DMS79 treated with DMSO at 0.1 percent for 48 hours (cell line): ENCODE measurements at places on chromosomes 6 and 20.

DNA sequence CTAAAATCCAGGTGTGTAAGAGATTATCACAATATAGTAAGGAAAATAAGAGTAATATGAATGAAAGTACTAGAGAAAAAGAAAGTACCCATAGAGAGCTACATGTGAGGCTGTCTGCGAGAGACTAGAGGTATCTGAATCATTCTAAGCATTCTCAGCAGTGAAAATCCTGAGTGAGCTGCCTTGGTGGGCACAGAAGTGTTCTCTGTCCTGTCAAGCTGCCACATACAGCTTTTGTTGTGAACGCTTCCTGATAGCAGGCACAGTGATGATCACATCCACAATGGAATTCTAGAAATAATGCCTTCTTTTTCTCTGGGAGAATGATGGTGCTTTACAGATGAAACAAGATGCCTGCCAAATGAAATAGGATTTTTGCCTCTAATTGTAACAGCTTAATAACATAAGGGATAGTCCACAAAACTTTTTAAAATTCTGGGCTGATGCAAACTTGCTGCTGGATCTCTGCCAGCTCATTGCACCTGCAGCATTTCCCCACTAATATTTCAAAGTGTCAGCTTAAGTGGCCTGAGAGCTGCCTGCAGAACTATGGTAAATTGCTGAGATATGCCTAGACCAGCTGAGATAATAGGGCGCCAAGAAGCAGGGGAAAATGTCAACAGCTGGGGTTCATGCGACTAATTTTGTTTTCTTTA, 620.5 kb downstream of the DOK5 start:
- no peak for DNase-seq

DNA sequence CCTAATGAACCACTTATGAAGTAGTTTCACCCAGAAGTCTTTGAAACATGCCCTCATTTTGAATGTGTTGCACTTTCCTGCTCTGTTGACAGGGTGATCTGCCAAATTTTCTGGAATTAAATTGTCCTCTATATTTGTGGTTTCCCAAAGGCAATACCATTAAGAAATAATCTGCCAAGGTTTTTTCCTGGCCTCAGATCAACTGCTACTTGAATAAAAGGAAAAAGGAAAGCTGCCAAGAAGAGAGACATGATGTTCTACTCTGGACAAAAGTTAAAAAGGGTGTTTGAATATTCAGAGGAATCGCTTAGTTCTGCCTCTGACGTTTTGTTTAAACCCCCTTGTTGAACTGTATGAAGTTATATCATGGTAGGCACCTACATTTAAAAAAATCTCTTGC, 37.4 kb upstream of the ARMH2 start:
- peak; percentile 83 for DNase-seq

DNA sequence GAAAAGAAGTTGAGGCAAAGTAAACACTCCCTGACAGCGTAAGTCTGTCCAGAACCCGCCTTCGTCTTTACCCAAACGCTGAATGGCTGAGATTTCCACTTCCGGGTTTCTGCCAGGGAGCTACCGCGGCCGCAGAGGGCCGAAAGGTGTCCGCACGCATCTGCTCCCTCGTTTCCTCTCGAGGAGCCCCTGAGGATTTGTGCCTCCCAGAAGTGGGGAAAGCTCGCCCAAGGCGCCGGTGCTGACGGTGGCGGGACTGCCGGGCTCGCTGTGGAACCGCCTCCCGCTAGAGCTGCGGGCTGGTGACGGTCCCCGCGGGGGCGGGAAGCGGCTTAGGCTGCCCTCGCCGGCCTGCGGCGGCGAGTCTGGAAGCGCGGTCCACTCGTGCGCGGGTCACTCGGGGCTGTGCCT, 1760.2 kb upstream of the DEFB115 start:
- no peak for DNase-seq

DNA sequence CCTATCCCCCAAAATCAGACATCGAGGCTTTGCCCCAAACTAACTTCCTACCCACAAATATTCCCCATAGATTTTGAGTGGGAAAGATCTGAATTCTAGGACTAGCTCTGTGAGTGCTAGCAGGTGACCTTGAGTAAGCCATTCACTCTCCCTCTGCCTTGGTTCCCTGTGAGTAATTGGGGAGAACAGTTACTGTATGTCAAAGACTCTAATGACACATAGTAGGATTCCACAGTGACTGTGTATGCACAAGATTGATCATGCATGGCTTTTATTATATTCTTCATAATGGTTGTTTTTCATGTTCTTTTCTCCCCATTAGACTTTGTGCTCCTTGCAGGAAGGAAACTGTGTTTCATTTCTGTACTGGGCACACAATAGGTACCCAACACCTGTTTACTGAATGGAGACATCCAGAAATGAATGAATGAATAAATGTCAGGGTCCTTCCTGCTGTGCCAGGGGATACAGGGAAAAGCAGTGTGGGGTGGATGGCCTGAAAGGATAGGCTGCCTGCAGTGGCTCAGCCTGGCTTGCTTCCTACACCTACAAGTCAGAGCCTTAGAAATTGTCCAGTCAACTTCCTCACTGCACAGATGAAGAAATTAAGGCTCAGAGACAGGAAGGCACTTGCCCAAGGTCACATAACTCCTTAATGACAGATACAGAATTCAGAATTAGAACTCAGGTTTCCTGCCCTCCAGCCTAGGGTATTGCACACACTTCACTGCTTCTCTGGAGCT, 901 bp upstream of the TMEM151B start:
- DNase-seq = no peak

DNA sequence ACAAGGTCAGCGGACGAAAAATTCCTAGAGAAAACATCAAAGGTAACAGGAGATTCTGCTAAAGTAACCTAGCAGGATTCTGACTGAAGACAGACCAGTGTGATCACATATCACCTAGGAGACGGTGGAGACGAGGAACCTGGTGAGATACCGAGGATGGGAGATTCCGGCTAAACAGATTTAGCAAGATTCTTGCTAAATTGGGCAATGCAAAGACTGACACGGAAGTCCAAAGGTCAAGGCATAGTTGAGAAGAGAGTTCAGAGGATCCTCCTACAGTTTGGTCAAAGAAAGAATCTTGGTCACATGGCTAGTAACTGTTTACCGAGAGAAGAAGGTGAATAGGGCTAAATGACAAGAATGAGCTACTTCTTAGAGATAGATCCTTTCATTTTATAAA, 61.1 kb downstream of the TMEM170B start:
- no peak for DNase-seq

DNA sequence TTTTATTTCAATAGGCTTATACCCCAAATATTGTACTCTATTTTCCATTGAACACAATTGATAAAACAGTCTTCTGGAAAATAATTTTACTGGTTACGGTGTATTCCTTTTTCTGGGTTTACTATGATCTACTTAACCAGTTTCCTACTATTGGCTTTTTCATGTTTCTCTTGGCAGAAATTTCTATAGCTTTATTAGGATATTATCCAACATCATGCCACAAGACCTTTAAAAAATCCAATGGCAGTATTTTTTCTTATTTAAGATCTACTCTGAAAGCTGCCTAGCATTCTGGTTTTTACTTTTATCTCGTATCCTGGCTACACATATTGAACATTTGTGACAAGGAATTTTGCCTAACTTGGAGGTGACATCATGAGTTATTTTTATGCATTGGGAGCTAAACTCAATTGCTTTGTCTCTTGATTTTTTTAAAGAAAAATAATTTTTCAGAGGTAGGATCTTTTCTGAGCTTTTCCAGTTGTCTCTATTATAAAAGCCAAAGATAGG, 45.5 kb downstream of the SLC9A8 start:
- no peak for DNase-seq

DNA sequence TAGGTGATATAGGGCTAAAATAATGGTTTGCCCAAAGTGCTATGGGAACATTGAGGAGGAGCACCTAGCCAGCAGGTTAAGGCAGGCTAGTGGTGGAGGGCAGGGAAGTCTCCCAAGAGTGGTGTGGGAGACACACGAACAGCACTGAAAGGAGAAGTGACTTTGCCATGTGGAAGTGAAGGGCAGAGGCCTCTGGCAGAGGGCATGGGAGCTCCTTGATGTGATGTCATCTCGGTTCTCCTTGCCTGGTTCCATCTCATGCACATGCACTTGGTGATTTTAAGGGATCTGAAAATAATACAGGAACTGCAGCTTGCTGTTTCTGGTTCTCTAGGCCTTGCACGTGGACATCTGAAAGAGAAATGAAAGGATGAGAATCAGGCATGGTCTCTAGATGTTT, 4.7 kb upstream of the MAP3K4 start:
- DNase-seq = no peak

DNA sequence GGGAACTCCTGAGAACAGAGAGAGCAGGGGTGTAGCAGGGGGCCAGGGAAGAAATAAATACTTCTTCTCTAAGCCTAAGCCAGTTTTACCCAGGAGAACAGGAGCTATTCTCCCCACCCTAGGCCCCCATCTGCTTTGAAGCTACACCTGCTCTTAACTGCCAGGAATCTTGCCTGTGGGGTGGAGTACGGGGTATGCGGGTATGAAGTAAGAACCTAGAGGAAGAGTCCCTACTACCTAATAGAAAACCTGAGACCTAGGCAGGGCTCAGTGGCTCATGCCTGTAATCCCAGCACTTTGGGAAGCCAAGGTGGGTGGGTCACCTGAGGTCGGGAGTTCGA, 1.5 kb downstream of the SLC29A1 start:
- no peak for DNase-seq

DNA sequence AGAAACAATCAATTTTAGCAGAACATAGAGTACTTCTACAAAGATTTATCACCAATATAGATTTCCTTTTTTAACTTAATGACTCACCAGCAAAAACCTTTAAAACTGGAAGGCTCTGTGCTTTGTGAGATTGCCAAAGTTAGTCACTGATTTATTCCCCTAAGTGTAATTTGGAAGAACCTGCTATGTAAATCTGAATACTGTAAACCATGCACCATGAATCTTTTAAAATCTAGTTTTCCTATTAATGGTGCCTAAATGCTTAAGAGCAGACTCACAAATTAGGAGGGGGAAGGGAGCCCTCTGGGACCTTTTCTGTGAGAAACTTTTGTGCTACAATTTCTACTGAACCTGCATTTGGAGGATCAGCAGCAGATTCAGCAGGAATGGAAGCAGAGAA, 57.8 kb upstream of the PNRC1 start:
- no peak for DNase-seq

- no peak for DNase-seq
Measured at GRCh38 chr6:88262332-88262731, 96.2 kb upstream of the CNR1 start.

DNA sequence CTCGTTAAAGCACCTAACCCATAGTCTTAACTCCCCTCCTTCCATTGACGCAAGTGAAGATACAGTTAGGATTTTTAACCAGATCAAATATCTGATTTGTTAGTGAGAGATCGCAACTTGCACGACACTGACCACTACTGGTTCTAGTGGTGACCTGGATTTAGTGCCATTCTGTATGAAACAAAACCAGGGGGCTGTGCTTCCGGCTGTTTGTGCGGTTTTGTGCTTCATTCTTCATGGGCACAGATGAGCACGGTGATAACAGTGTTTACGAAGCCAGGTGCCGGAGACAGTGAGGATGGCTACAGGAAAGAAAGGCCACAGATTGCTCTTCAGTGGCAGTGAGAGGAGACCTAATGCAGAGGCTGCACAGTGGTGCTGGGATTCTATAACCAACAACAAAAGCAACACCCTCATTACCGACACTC, 75.5 kb downstream of the NOL4L start:
- DNase-seq = no peak

- DNase-seq = no peak
Measured at GRCh38 chr20:4021906-4022305, 6.5 kb upstream of the RNF24 start.

DNA sequence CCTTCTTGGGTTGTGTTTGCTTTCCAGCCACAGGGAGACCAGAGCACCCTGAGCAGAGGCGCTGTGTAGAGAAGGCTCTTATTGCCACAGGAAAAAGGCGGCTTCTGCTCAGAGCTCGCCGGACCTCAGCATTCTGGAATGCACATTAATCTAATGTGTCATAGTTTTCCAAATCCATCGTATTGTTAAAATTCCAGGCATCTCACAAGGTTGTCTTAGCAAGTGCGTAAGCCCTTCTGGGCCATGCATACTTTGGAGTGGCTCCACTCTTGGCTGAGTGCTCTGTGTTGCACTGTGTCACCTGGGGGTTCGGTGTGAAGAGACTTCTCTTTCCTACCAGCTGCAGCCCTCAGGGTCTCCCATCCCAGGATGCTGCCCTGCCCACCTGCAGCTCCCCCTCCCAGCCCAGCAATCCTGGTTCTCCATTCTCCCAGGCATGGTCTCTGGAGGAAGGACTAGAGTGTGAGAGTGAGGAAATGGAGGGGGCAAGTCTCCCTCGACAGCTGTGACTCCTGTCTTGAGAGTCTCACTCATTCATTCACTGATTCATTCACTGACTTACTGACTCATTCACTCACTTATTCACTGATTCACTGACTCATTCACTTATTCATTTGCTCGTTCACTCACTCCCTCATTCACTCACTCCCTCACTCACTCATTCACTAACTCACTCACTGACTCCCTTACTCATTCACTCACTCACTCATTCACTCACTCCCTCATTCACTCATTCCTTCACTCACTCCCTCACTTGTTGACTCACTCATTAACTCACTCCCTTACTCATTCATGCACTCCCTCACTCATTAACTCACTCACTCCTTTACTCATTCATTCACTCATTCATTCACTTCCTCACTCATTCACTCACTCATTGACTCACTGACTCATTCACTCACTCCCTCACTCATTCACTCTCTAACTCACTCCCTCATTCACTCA, 83.7 kb upstream of the MPC1 start:
- no peak for DNase-seq

- no peak for DNase-seq
Measured at GRCh38 chr6:98848539-98849242, 14.3 kb downstream of the POU3F2 start.

DNA sequence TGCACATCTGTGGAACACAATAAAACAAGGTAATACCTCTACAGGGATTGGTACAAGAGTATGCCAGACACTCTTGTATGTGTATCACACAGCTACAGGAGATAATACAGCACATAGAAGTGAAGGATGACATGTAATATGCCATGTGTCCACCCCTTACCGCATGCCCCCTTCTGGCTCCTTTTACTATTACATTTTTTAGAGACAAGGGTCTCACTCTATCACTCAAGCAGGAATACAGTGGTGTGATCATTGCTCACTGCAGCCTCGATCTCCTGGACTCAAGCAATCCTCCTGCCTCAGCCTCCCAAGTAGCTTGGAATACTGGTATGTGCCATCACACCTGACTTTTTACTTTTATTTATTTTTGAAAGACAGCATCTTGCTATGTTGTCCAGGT, 4.2 kb upstream of the NCR3 start:
- DNase-seq = peak; percentile 3

GRCh38 chr20:58142843-58143185, 85.6 kb downstream of the ANKRD60 start:
- DNase-seq = no peak

DNA sequence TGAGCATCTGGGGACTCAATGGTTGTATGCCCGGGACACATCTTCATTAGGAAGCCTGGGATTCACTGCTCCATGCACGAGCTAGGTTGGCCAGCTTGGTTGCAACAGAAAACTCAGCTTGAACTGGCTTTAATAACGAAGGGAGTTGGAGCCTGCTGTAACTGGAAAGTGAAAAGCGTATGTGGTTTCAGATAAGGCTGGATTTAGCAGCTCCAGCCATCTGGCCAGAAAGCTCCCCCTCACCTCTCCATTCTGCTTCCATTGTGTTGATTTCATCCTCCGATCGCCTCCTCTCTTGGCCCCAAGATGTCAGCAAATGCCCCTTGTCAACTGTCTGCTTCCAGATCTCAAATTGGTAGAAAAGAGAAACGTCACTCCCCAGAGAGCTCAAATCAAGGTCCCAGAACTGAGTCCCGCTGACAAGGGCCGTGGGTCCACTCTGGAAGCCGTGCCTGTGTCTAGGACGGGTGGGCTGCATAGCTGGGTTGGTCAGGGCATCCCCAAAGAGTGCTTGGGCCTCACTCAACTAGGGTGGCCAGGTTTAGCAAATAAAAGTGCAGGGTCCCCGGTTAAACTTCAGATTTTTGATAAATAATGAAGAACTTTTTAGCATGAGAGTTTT, 117.0 kb upstream of the PMEPA1 start:
- DNase-seq = no peak
